Stimulated activated CD8-positive, alpha-beta memory T cell treated with anti-CD3 and anti-CD28 coated beads, Interleukin-4, amount 100 ng/mL, for 1 hour (primary cell): ENCODE measurements at places on chromosomes 4 and X.

DNA sequence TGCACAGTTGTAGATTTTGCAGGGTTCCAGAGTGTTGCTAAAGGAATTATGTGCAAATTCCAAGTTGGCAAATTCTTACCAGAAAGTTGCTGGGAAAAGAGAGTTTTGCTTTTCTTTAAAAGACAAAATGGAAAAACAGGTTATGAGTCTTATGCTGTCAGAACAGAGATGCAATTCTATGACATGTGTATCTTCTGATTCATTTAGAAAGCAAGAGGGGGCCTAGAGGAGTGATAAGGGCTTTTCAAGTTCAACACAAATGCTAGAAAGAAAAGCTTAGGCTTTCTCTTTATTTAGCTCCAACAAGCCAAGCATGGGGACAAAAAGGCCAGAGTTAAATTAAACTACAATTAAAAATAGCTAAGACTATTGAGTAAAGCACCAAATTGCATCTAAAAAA is 72.4 kb upstream of the GATB start:
- DNase-seq, result no peak

DNA sequence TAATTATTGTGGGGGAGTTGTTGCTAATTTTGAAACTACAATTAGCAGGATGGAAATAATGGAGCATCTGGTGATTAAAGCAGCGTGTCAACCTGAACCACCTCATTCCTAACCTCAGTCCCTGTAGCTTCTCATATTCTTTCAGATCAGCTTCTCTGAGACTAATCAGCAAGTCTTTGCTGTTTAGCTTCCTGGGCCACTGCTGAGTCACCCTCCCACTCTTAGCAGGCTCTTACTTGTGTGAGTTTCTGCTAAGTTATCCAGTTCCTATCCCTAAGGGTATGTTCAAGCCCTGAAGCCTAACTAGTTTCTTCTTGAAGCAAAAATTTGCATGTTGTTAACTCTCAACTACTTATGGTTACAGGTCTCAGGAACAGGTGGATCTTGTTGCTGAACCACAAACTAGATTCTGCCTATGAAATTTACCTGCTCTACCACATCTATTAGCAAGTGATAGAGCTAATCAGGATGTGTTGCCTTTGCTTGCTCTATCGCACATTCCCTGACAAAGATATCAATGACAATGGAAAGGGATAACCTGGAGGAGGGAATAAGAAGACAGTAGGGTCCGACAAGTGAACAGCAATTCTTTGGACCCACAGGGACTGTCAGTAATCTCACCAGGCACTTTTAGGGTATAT is 134.2 kb downstream of the EIF4E start:
- DNase-seq, result no peak

- no peak for DNase-seq
These were observed 153.7 kb upstream of the BMP3 start for GRCh38 chr4:80876810-80877209.

DNA sequence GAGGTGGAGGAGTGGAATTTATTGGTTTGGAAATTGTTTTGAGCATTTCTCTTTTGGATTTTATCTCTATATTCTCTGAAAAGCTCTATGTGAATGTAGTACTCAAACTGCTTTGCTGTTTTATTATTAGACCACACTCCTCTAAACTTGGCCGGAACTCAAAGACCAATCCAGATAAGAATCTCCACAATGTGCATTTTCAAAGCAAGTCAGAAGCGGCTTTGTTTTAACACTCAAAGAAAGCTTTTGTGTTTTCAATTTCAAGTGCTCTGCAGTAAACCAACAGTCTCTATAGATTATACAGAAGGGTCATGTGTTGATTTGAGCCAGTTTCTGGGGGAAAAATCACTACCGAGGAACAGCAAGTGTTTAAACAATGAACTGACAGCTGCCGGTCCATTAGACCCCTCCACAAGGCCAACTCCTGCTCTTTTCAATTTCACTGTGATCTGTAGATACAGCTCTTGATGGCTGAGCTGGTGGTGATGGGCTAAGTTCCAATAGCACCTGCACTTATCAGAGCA is 79.4 kb downstream of the FTHL17 start:
- no peak for DNase-seq

- DNase-seq, result no peak
These were observed 6.4 kb downstream of the SLC25A6 start for GRCh38 chrX:1385253-1386223.

GRCh38 chrX:3514996-3515395 is 168.5 kb upstream of the MXRA5 start:
- DNase-seq, result no peak

DNA sequence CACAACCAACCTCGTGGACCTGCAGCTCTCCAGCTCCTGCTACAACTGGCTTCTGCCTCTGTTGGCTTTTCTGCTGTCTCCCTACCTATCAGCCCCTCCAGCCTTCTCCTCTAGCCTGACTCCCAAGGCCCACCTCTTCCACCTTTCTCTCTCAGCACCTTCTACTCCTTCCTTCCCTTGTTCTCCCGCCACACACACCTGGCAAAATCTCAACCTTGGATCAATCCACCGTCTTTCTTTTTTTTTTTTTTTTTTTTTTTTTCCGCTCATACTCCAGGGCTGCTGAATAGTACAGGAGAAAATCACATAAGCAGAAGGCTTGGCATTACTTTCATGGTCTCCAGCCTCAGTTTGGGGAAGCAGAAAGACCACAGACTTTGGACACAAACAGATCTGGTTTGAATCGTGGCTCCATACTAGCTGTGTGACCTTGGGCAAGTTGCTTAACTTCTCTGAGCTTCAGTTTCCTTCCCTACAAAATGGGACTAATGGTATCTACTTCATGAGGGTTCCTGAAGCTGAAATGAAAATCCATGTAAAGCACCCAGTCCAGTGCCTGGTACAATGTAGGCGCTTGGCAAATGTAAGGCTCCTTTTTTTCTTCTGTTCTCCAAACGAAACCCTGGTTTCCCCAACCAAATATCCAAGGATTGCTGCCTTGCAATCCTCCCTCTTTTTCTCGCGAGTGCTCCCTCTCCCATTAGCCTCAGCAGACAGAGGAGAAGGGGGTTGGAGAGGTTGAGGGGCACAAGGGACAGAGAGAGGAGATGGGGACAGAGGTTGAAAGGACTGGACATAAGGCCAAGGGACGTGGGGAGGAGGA is 1.7 kb downstream of the FGD1 start:
- no peak for DNase-seq

- no peak for DNase-seq
These were observed 602.5 kb downstream of the TMA16 start for GRCh38 chr4:164096766-164097518.

GRCh38 chrX:109327251-109327650 is 154.6 kb downstream of the GUCY2F start:
- DNase-seq, result no peak

DNA sequence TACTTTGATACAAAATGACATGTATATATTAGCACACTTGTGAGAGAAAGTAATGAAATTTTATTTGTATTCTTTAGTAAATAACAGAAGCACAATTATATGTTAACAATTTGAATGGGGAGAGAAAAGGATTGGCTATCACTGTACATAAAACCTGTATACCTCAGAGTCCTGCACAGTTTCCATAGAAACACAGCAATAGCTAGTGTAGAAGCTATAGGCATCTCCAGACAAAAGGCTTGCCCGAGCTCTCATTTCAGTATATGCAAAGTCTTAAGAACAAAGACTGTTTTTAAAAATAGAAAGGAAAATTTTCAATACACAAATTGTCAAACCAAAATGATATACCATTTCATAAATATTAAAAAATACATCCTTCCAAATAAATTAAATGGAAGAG is 38.5 kb downstream of the GPM6A start:
- no peak for DNase-seq

- peak; percentile 4 for DNase-seq
These were observed 72.5 kb downstream of the RAPGEF2 start for GRCh38 chr4:159175085-159175988.

DNA sequence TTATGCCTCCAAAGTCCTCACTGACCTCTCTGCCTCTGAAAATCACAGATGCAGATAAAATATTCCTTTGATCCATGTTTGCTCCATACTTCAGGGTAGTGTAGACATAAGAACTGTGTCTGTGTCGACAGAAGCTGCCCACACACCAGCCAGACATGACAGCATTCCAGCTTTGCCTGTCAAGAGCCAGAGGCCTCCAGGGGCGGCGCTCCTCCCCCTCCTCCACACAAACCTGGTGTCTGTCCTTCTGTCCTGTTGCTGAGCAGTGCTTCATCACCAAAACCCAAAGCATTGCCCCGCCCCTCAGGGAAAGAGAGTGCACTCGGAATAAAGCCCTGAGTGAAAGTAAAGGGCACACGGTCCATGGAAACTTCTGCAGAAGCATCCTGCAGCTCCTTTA is 379.4 kb downstream of the FBXW7 start:
- DNase-seq, result no peak

DNA sequence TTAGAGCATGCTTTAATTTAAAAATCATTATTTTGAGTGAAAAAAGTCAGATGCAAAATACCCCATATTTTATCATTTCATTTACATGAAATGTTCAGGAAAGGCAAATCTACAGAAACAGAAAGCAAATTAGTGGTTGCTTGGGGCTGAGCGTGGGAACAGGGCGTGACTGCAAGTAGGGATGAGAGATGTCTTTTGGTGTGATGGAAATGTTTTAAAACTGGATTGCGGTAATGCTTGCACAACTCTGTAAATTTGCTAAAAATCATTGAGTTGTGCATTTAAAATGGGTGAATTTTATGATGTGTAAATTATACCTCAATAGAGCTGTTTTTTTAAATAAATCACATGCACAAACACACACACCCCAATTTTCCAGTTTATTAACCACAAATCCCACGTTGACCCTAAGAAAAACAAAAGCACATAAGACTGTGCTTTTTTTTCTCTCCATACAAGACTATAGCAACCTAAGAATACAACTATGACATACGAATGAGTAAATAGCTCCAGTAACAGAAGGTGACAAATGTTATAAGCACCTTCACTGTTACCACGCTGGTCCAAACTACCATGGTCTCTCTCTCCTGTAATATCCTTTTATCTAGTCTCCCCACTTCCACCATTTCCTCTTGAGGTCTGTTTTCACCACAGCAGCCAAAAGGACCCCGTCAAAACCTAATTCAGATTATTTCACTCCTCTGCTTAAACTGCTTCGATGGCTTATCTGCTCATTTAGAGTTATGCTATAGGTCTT is 37.2 kb downstream of the FRMD7 start:
- DNase-seq, result no peak

- peak; percentile 44 for DNase-seq
These were observed 6.2 kb downstream of the TXK start for GRCh38 chr4:48127682-48128404.

GRCh38 chrX:84144281-84144680 is 43.7 kb downstream of the RPS6KA6 start:
- no peak for DNase-seq

- DNase-seq, result no peak
These were observed 92.3 kb upstream of the QRFPR start for GRCh38 chr4:121472937-121473721.

- no peak for DNase-seq
These were observed 12.2 kb downstream of the FAM149A start for GRCh38 chr4:186116697-186117096.

GRCh38 chr4:16894406-16894805 is 4.0 kb downstream of the LDB2 start:
- no peak for DNase-seq

- DNase-seq, result no peak
These were observed 307.0 kb upstream of the CPEB2 start for GRCh38 chr4:14695095-14695845.

- no peak for DNase-seq
These were observed 145.3 kb downstream of the MID1 start for GRCh38 chrX:10474913-10475568.

GRCh38 chr4:25308306-25308705 is 4.3 kb upstream of the ZCCHC4 start:
- DNase-seq, result no peak

- no peak for DNase-seq
These were observed 644.4 kb downstream of the TRIML1 start for GRCh38 chr4:188783606-188784160.

DNA sequence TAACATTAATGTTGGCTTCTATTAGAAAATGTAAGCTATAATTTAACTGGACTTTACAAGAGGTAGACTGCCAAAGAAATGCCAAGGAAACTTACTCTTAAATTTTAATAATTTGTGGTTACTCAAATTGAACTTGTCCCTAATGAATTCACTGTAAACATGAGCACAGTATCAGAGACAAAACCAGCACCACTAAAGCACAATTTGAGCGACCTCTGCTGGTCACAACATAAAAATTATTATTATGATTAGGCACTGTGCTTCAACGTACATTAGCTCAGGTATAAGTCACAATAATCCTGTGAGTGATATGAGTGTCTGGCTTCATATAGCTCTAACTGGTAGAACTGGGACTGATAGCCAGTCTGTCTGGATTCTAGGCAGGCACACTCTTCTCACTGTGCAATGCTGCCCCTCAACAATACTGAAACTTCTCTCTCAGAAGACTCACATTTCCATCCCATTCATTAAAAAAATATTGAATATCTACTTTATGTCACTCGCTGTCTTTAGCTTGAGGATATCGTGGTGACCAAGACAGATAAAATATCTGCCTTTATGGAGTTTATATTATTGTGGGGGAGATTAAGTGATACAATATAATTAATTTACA is 8.0 kb downstream of the NUDT6 start:
- DNase-seq, result no peak
